Pons (tissue), 1 donor: ENCODE measurements at places on chromosomes 12 and 14.

DNA sequence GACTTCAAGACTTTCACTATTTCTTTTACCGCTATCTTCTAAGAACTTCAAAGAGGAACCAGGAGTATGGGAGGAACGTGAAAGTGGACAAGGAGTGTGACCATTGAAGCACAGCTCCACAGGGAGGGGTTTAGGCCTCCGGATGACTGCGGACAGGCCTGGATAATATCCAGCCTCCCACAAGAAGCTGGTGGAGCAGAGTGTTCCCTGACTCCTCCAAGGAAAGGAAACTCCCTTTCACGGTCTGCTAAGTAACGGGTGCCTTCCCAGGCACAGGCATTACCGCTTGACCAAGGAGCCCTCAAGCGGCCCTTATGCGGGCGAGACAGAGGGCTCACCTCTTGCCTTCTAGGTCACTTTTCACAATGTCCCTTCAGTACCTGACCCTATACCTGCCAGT lies 267.0 kb downstream of the RPL10L start:
- no peak for DNase-seq

DNA sequence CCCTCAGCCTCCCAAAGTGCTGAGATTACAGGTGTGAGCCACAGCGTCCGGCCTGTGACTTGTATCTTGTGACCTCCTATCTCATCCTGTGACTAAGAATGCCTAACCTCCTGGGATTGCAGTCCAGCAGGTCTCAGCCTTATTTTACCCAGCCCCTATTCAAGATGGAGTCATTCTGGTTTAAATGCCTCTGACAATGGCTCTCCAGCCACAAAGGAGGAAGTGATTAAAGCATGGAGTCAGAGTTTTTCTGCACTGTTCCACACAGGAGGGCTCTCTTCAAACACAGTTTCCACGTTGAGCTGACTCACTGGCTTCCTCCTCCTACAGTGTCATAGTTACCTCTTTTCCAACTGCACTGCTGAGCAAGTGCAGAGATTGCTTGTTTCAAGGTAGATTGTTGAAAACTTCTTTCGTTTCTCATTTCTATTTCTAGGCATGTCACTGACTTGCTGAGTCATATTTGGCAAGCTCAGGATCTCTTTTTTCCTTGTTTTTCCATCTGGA lies 383.8 kb downstream of the PCNX1 start:
- peak; percentile 50 for DNase-seq

GRCh38 chr12:67910360-67911274 lies 78.6 kb upstream of the IFNG-AS1 start:
- no peak for DNase-seq

DNA sequence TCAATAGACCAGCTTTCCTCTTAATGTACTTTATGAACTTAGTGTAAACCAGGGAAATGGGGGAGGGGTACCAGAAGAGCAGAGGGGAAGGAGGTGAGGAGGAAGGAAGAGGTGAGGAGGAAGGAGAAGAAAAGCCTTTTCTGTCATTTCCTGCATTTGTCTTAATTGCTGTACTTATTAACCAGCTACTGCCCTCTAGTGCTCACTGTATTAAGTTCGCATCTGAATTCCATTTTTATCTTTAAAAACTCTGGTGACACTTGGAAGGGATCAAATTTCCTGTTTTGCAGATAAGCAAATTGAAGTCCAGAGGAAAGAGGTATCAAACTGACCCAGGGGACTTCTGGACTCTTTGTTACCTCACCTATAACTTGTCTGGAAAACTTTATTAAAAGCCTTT lies 22.2 kb downstream of the MANSC1 start:
- DNase-seq = peak; percentile 82

DNA sequence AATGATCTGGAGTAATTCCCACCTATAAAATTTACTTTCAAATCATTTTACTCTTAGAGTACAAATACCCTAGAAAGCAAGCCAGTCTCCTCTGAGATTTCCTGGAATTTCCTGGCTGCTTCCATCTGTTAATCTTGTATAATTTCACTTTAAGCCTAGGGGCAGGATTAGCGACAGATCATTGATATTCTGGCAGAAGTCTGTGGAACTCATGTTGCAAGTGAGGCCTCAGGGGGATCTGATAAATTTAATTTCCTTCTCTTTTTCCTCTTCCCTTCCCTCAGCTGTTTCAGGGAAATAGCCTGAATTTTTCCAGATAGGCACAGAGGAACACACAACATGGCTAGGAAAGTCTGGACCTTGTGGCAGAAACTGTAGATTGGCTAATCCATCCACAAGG lies 5.9 kb upstream of the KRT6A start:
- DNase-seq = no peak

GRCh38 chr12:80053051-80053790 lies 46.1 kb upstream of the OTOGL start:
- DNase-seq = peak; percentile 26

DNA sequence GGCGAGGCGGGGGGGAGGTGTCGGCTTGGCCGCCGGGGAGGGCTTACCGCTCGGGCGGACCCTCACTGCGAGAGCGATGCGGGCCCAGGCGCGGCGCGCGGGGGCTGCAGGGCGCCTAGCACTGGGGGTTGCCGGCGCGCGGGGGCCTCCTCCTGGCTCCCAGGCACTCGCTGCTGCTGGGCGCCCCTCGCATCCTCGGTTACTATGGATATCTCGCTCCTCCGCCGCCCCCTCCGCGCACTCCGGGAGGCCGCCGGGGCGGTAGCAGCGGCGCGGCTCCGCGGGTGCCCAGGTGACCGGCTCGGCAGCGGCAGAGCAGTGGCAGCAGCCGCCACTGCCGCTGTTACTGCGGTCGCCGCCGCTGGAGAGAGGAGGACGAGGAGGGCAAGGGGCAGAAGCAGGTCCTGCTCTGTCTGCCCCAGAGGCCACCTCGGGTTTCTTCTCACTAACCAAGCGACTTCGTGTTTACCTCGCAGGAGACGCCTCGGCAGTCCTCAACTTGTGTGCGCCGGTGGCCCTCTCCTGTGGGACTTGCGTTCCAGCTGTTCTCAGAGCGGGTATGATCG lies 250.1 kb downstream of the APAF1 start:
- peak; percentile 52 for DNase-seq

- DNase-seq = peak; percentile 99
Measured at GRCh38 chr12:64946132-64946829, 121.8 kb downstream of the TBC1D30 start.

GRCh38 chr12:116920939-116921338 lies 10.2 kb downstream of the FBXW8 start:
- DNase-seq = no peak

GRCh38 chr12:98372340-98373024 lies 142.9 kb upstream of the TMPO start:
- DNase-seq = no peak

GRCh38 chr12:107027636-107028053 lies 40.7 kb upstream of the MTERF2 start:
- peak; percentile 48 for DNase-seq

- DNase-seq = no peak
Measured at GRCh38 chr12:51891843-51892242, 3.9 kb downstream of the ANKRD33 start.

DNA sequence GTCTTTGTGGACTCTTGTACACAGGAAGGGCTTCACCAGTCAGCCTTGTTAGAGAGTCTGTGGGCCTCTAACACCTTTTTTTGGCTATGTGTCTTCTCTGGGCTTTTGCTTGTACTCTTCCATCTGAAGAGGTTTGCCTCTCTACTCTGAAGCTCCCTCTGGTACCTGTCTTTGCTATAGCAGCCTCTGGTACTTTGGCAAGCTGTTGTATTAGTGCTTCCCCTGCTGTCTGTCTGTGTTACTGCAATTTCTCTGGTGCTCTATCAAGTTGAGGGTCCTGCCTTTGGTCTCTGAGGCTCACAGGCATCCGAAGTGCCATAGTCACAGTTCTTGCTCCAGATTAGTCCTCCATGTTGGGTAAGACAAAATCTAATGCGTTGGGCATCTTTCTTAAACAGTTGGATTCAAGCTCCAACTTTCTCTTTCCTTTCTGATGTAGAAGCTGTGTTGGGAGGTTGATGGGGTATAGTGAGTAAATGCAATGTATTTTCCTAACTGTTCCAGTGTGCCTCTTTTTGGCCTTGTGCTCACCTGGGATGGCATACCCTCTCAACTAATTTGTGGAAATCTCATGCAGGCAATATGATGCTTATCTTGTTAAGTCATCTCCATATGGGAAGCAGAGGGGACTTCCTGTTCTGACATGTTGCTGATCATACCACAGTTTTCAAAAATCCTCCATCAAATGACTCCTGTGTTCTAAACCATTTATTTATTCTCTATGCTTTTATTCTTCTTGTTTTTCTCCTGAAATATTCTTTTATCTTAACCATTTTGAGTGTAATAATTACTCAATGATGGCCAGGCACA lies 88.8 kb downstream of the ATF7IP start:
- DNase-seq = no peak

DNA sequence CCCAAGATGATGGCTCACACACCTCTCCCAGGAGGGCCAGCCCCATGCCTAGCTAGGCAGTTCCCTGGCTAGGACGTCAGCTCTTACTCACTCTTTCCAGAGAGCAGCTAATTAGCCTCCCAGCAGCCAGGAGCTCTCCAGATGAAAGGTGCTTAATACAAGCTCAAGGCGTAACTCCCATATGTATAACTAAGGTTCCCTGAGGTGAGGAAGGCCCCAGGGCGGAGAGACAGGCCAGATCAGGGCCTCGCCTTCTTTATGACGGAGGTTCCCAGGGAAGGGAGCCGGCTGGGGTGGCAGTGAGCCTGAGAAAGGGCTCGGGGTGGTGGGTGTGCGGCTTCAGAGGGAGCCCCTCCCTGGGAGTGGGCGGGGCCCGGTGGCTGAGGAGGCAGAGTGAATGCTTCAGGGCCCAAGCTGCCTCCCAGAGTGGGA lies 26.4 kb upstream of the ZFP36L1 start:
- no peak for DNase-seq

- DNase-seq = no peak
Measured at GRCh38 chr14:73260574-73260973, 23.3 kb downstream of the PAPLN start.

DNA sequence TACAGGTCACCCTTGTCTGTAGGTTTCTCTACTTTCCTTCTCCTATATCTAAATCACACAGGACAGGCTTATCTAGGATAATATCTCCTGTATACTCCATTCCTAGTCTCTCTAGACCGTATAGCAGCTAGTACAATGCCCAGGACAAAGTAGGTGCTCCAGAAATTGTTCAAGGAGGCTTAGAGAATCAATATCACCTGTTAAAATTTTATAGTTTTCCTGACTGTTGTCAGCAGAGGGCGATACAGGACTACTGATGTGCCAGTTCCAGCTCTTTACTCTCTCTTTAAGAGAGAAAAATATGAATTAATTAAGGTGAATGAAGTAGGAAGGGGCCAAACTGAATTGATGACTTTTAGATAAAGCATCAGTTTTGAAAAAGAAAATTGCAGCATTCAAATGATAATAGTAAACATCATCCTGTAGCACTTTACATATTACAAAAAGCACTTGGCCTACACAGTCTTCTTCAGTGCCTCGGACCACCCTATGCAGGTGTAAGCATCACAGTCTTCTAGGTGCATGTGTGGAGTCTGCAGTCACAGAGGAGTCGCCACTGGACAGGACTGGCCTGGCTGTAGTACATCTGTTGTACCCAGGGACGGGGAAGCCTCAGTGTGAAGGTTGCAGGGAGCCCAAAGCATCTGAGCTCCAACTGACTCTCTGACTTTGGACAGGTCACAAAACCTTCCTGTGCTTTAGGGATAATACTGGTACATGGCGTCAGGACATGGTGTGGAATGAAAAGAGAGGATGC lies 61.9 kb upstream of the MAX start:
- peak; percentile 71 for DNase-seq

- DNase-seq = peak; percentile 73
Measured at GRCh38 chr14:103546652-103547454, 15.6 kb downstream of the BAG5 start.

DNA sequence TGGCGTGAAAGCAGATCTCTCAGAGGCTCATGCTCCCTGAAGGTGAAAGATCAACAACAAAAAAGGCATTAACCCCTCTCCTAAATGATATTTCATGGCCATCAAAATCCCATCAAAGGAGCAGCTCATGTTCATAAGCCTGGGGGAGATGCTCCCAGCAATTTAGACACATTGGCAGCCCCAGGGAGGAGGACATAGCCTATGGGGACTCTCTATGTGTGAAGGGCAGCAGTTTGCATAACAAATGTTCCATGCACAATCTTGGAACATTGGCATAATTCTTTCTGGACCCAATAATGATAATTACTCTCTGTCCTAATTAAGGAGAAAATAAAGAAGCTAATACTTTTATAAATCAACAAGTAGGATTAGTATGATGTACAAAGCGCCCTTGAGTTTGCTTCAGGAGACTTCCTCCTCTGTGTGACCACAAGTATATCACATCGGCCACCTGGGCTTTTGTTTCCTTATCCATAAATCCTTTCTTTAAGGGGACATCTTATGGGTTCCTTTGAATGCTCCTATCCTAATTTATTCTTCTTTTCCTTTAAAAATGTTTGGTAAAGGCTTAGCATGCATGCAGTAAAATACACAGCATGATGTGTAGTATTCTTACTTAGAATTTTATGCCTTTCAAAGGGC lies 161.9 kb upstream of the PLEKHG7 start:
- DNase-seq = no peak

DNA sequence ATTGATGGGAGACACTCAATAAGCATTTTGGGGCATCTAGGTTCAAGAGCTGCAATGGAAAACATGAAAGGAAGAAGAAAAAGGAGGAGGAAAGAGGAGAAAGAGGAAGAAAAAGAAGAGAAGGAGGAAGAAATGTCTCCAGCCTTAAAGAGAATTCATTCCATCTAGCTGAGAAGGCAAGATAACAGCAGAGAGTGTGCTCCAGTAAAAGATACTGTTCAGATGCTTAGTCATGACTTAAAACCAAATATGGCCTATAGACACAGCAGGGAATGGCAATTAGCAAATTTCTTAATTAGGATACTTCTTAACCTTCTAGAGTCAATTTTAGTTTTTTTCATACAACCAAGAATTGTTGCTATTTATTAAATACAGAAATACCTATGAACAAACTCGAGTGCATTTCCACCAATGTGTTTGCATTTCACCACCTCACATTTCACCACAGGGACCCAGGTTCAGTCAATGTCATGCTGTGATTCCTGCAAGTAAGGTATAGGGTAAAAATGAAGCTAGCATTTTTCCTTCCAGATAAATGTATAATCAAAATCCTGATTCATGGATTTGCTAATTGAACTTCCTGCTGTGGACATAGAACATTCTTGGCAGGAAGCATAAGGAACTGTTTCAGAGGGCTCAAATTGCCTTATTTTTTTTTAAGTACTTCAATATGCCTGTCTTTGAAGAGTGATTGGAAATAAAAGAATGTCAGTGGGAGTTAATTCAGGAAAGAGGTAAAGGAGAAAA lies 177.8 kb downstream of the RPS29 start:
- no peak for DNase-seq

GRCh38 chr14:96090441-96091148 lies 51.4 kb downstream of the C14orf132 start:
- peak; percentile 42 for DNase-seq

GRCh38 chr12:88897723-88898122 lies 317.5 kb upstream of the KITLG start:
- no peak for DNase-seq

- no peak for DNase-seq
Measured at GRCh38 chr14:60274448-60274847, 25.4 kb downstream of the PPM1A start.

GRCh38 chr12:127957001-127957660 lies 309.8 kb upstream of the TMEM132C start:
- DNase-seq = no peak

- no peak for DNase-seq
Measured at GRCh38 chr14:92517761-92518160, 4.2 kb downstream of the RIN3 start.

- DNase-seq = no peak
Measured at GRCh38 chr14:97462081-97462480, 664.9 kb downstream of the VRK1 start.

GRCh38 chr12:7091660-7092228 lies 501 bp downstream of the C1R start:
- no peak for DNase-seq

GRCh38 chr14:21668377-21668776 lies 5.2 kb downstream of the OR4E1 start:
- DNase-seq = no peak
